ENCODE measurements at places on chromosomes 5 and 9.
A peak's percentile ranks its signal among the peaks of the same experiment; 100 is the strongest.

DNA sequence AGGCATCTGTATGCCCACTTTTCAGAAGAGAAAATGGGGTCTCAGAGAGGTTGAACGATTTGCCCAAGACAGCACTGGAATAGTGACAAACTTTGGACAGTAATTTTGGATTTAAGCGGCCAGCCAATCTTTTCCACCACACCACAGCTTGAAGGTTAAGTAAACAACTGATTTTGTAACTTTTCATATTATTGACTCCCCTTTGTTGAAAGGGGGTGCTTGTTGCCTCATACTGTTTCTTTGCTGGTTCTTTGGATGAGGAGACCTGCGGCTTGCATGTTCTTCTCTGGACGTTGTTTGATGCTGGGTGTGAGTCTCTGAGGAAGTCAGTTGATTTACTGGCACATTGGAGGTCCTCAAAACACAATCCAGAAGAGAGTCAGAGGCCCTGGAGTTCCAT lies 11.7 kb upstream of the GABBR2 start:
- no peak for DNase-seq

DNA sequence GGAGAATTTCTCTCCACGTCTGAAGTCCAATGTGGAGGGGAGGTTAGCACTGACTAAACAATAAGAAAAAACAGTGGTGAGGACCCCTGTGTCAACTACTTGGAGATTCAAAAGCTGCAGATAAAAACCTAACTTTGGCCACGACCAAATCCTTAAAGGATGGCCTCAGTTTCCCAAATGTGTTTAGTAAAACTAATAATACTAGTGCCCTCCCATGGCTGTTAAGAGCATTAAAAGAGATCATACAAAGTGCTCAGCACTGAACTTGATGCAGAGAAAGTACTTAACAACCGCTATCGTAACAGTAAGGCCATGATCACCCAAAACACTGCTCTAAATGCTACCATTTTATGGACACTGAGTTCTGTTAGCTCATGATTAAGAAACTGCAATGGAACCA lies 288.4 kb downstream of the EBF1 start:
- DNase-seq, result no peak

DNA sequence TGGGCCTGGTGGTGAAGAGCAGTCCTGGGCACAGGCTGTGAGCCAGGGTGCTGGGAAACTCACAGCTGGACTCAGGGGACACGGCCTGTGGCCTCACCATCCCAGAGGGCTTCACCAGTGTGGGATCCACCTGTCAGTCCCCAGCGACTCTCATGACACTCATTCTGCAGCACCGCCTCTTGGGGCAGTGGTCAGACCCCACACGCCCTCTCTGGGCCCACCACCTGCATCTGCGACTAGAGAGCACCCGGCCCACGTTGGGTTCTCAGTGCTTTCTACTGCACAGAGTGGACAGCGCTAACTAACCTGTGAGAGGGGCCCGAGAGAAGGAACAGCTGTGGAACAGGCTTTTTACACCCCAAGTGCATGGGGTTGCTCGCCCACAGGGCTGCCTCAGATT lies 45.8 kb upstream of the GARNL3 start:
- no peak for DNase-seq

- DNase-seq, result no peak
Observed at GRCh38 chr9:93905473-93906133, 49.6 kb downstream of the BARX1 start.

DNA sequence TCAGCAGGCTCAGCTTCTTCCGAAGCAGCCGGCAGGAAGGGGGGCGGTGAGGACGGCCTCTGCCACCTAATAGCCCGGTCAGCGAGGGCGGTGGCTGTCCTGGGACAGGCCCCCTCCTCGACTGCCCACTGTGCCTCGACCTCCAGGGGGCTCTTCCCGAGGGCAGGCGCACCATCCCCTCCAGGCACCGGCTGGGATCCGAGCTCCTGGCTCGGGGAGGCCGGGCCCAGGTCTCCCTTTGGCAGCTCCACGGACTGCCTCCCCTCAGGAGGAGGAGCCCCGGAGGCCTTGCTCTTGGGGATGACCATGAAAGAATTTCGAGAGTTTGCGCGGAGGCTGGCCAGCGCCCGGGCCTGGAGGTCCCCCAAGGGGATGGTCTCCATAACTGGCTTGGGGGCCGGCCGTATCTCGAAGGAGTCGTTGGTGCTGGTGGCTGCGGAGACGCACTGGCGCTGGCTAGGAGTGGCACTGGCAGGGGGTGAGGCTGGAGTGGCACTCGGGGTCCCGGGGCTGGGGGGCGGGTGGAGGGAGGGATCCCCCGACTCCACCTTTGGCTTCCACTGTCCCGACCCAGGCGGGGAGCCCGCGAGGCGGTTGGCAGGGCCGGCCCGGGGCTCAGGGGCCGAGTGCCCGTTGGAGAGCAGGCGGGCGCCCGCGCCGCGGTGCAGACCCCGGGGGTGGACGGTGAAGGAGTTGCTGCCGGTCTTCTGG lies 975 bp downstream of the TPRN start:
- peak; percentile 30 for DNase-seq

DNA sequence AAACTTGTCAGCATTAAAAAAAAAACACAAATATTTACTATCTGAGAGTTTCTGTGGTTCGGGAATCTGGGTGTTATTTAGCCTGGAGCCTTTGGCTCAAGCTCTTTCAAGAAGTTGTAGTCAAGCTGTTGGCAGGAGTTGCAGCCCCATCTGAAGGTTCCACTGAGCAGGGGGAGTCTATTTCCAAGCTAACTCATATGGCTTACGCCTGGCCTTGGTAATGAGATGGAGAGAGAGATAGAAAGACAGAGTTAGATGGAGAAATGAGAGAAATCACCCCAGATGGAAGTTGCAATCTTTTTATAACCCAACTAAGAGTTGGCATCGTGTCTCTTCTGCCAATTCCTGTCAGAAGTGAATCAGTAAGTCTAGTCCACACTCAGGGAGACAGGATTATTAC lies 1075.2 kb upstream of the SEMA6A start:
- no peak for DNase-seq

All from fibroblast of lung (primary cell).